ENCODE measurements at places on chromosomes 16 and 17.

GRCh38 chr16:57534337-57534880, 2.0 kb downstream of the CCDC102A start:
- no peak for DNase-seq

DNA sequence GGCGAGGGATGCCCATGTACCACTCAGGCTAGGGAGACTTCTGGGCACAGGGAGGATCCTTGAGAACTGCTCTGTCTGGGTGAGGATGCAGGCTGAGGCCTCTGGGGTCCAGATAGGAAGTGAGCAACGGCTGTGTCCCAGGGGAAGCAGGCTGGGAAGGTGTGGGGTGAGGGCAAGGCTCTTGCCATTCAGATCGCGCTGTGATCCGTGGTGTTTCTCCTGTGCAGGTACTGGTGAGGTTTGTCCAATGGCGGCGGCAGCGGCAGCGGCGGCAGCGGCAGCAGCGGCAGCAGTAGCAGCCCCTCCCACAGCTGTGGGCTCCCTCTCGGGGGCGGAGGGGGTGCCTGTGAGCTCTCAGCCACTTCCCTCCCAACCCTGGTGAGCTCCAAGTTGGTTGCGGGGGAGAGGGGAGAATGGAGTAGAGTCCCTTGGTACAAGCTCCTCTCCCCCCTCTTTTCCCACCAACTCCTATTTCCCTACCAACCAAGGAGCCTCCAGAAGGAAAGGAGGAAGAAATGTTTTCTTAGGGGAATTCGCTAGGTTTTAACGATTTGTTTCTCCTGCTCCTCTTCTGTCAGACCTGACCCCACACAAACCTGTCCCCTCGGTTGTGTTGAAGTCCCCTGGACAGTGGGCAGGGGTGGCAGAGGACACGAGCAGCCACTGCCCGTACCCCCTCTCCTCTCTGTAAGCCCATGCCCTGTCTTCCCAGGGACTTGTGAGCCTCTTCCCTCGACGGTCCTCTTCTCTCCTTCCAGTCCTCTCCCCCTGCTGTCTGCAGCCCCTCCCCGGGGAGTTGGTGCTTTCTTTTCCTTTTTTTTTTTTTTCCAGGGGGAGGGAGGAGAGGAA, 1.9 kb upstream of the PRRT2 start:
- DNase-seq = no peak

DNA sequence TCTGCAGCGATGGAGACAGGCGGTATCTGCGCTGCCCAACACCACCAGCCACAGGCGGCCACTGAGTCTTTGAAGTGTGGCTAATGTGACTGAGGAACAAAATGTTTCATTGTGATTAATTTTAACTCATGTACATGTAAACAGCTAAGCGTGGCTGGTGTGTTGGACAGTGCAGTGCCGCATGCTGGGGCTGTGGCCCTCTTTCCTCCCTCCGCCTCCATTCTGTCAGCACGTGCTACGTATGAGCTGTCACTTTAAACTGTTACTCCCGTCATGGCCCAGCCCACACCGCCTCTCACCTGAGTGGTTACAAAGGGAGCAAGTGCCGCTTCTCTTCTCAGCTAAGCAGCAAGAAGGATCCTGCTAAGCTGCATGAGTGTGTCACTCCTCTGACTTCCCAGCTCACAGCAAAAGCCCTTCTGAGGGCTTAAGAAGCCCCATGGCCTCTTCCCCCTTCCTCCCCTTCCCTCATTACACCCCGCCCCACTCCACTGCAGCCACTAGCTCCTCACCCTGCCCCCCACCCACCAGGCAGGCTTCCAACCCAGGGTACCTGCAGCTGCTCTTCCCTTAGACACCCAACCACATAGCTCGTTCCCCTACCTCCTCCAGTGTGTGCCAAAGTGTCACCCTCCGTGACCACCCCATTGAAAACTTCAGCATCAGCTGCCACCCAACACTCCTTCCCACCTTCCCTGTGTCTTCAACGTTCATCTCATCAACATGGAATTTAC, 15.0 kb downstream of the HASPIN start:
- DNase-seq = no peak

GRCh38 chr16:73306901-73307413, 259.0 kb upstream of the ZFHX3 start:
- DNase-seq = no peak

GRCh38 chr17:28485049-28485448, 11.6 kb downstream of the SLC13A2 start:
- no peak for DNase-seq

GRCh38 chr17:12282056-12282455, 261.4 kb downstream of the MAP2K4 start:
- no peak for DNase-seq

- no peak for DNase-seq
Measured at GRCh38 chr17:73166731-73167581, 2.1 kb downstream of the SSTR2 start.

DNA sequence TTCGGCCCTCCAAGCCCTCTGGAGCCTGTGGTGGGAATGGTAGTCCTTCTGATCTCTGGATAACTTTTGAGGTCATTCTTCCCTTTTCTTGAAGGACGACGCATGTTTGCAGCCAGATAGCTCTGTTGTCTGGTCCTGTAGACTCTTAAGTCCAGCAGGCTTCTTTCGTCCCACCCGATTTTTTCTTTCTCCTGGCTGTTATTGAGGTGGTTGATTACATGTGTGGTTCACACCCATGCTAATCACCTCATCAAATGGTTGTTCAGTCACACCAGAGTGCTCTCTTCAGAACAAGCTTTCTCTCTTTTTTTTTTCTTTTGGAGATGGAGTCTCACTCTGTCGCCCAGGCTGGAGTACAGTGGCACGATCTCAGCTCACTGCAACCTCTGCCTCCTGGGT, 30.6 kb downstream of the PIGL start:
- no peak for DNase-seq

GRCh38 chr16:82091241-82091640, 56.2 kb downstream of the HSD17B2 start:
- no peak for DNase-seq

DNA sequence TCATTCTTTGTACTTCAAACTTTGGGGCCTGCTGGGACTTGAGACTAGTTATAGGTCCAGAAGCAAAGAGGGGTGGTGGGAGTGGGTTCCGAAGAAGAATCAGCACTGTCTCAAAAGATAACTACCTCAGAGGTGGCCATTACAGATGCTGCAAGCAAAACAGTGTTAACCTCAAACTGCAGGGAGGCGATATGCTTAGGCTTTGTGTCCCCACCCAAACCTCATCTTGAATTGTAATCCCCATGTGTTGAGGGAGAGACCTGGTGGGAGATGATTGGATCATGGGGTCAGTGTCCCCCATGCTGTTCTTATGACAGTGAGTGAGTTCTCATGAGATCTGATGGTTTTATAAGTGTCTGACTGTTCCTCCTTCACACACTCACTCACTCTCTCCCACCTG, 545.3 kb downstream of the XYLT1 start:
- DNase-seq = no peak

DNA sequence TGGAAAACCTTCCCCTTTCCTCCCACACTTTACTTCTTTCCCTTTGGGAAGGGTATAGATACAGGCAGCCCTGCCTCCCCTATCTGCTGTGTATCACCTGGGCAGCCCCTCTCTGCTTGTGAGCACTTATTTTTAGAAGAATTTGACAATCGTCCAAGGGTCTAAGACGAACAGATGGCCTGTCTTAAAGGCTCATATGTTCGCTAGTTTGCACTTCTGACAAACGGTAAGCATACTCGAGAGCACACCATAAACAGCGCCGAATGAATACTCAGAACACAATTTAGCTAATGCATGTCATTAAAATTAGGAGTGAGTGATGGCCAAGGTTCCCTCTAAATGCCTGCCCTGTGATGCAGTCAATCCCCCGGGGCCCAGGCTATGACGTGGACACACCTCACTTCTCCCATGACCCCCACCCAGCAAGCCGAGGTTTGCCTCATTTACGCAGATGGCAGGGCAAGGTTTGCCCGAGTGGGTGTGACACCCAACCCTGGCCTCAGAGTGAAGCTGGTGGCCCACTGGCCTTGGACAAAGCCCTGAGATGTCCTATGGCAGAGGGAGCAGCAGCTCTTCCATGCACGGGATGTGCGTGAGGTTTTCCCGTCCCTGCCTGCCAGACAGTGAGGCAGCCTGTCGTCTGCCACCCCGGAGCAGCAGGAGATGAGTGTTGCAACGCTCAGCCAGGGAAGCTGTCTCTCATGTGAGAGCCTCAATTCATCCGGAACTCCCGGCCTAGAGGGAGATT, 125.2 kb downstream of the C16orf78 start:
- no peak for DNase-seq

DNA sequence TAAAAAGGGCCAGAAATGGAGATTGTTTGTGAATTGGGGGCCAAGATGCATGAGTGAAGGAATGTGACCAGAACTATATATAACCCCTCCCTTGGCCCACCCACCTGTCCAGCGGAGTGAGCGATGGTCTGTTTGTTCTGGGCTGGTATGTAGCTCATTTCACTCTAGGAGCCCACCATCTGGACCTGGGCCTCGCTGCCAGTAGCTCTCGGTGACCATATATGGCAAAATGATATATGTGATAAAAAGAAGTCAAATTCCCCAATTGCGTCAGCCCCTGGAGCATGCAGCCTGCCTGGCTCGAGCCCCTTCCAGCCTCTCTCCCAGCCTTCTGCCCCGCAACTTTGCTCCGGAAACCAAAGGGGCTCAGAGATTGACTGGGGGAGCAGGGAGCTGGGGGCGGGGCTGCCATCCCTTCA, 47.3 kb downstream of the CCDC42 start:
- no peak for DNase-seq

DNA sequence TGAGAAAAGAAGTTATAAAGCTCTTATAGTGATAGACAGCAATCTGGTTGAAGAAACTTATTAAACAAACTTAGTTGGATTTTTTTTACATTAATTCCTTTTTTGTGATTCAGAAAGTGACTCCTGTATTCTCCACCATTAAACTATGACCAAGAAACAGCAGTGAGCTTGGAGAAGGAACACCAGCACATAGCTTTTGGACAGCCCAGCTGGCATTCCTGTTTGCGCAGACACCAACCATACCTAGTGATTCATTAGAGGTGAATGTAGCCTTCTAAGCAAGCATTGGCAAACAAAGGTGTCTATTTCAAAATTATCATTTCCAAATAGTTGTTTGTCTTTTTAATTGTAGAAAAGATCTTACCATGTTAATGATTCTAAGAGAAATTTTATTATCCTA, 94.4 kb downstream of the STXBP4 start:
- DNase-seq = no peak

GRCh38 chr17:46890638-46891037, 32.3 kb upstream of the GOSR2 start:
- DNase-seq = no peak

- DNase-seq = no peak
Measured at GRCh38 chr16:70152578-70153302, 20.8 kb upstream of the CLEC18C start.

Measured in memory B cell (primary cell).